ENCODE measurements at places on chromosomes 7 and 10.

DNA sequence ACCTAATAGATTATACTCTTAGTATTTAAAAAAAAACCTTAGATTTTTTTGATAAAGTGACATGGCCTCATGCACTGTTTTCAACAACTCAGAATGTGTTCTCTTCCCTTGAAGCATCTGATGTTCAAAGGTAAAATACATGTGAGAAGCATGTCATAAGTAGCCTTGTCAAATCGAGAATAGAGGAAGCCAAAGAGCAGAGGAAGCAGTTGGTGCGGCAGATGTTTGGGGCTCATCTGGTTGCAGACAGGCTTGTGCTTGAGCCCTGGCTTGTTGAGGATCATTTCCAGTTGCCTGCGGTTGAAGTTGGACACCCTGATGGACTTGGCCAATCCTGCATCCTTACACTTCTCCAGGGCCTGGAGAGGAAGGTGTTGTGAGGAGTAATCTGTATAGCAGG, 59.2 kb downstream of the AKR1E2 start:
- DNase-seq = no peak

GRCh38 chr10:17536221-17536620, 81.0 kb downstream of the HACD1 start:
- no peak for DNase-seq

DNA sequence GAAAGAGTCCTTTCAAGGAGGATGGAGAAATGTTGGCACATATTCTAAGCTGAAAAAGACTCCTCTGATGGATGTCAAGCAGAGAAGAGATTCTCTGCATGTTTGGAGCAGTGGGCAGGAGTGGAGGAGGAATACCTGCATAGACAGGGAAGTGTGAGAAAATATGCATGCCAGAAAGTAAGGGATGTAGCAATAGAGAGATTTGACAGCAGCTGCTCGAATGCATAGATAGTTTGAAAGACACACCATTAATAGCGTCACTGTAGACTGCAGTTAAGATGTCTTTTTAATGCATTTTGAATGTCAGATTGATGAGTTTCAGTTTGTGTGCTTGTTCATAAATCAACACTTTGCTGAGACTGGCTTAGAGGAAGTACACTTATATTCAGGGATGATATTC, 169.9 kb upstream of the POT1 start:
- no peak for DNase-seq

DNA sequence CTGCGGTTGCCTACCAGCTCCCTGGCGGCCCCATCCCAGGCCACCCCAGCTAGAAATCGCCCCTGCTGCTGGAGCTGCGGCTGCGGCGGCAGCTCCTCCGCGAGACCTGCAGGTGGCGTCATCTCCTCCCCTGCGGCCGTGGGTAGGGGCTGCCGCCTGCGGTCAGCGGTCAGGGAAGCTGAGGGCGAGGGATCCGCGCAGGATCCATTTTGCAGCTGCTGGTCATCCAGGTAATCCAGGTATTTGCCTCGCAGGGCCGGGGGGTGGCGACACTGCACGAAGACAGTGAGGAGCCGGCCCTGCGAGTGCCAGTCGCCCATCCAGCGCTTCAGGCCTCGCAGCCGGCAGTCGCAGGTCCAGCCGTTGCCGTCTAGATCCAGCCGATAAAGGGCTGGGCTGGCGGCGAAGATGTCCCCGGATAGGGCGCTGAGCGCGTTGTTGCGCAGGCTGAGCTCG, 1.5 kb downstream of the TRIL start:
- no peak for DNase-seq

DNA sequence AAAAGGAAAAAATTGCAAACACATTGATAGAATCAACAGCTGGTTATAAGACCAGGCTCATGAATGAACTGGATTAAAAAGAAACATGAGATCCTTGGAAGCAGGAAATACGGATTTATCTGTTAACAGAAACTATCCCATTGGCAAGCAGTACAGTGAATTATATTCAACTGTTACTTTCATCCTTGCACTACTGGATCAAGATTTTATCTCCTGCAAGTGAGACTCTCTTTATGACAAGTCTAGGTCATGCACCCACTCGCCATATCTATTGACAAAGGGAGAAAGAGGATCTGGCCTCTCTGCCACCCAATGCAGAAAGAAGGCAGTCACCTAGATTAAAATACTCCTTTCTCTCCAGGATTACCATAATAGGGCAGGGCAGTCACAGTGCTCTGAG, 41.4 kb downstream of the CSTF2T start:
- DNase-seq = no peak

DNA sequence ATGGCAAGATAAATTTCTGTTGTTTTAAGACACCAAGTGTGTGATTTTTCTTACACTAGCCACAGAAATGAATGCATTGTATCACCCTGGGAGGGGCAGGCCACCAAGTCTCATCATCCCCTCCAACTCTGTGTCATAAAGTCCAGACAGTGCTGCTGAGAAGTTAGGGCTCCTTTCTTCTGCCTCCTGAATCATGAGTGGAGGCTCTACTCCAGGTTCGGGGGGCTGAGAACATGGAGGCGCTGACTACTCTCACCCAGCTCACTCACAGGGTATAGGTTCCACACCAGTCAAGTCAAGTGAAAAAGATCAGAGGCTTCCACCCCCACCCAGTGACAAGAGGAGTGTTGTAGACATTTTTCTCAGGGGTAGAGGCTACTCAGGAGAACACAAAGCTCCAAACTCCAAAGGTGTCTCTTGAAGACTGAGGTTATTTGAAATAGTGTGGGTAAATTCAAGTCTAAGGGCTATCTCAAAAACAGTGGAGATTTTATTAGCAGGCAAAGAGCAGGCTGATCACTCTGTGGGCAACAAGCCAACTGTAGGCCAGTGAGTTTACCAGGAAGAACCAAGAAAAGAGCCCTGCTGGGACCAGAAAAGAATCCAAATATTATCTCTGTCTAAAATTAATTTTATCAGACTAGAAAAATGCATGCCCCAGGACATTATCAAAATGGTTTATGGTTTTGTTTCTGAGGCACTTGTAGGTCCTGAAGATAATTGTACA, 118.6 kb upstream of the RET start:
- no peak for DNase-seq

DNA sequence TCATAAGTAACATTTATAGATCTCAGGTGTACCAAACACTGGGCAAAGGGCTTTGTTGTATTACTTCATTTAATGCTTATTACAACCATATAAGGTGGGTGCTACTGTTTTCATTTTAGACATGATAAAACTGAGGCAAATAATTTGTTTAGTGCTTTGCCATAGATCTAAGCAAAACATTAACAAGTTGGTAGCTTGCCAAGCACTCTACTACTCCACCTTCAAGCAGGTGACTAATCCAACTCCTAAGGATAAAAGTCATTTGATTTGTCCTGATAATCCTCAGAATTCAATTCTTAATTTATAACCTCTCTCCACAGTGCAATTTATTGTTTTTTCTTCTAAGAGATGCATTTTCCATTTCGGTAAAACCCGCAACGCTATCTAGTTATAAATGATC, 646.4 kb downstream of the GRM8 start:
- no peak for DNase-seq

DNA sequence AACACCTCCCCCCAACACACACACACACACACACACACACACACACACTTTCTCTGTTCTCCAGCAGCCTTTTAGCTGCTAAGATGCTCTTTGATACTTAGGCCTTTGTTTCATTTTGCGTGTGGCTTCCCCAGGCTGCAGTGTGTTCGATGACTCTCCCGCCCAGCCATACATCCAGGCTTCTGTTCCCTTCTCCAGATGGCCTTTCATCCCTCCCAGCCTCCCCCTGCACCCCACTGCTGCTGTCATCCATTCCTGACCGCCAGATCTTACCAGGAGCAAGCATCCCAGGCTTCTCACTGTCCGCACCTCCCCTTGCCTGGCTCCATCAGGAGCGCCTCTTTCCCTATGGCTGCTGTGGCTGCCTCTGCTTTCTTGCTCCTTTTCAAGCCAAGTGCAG, 77.8 kb upstream of the PPIF start:
- DNase-seq = no peak

GRCh38 chr10:89207181-89207800, at the start of gene CH25H:
TSS of gene CH25H (minus strand) at chr10:89207317. CDS start at chr10:89207292, 25 bp downstream.
- peak; percentile 35 for DNase-seq

- no peak for DNase-seq
Observed at GRCh38 chr7:157056957-157057902, 46.8 kb upstream of the MNX1 start.

DNA sequence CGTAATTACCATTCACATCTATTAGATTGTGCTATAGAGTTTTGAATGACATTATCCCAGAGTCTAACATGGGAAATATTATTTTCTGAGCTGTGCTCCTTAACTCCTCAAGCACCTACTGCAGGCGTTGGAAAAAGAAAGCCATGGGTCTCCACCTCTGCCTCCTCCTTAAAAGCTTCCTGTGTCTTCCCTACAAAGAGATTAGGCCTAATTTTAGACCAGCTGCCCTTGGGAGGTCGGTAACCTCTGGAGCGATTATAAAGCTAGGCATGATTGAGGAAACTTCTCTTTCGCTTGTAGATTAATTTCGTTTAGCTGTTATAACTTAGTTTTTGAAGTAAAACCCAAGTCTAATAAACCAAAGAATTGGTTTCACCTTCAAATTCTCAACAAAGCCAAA, 75.2 kb downstream of the PLXDC2 start:
- DNase-seq = no peak

- peak; percentile 37 for DNase-seq
Observed at GRCh38 chr7:121994625-121995410, 121.9 kb downstream of the PTPRZ1 start.

DNA sequence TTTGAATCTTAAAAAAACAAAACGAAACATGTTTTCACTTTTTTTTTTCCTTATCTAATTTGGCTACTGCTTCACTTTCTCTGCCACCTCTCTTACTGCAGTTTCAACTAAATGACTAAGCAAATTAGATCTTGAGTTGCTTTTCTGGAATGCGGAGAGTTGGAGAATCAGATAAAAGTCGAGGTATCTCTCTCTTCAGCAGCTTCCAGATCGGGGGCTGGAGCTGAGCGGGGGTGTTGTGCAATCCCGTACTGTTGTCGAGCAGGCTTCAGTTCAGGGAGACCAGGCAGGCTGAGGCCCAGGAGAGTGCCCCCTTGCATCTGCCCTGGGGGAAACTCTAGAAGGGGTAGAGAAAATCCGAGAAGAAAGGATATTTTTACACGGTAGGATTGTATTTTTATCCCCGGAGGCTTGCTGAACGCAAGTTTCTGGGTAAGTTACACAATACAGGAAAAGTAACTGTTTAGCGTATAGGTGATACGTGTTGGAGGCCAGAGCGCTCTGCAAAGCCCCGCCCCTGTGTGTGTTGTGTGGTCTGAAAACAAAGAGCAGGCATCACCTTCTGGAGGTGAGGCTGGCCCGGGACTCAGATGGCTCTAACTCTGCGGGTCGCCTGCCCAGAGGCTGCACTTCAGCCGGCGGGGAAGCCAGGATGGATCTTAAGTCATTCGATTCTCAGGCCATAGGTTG, 116.6 kb downstream of the KLF6 start:
- DNase-seq = no peak

DNA sequence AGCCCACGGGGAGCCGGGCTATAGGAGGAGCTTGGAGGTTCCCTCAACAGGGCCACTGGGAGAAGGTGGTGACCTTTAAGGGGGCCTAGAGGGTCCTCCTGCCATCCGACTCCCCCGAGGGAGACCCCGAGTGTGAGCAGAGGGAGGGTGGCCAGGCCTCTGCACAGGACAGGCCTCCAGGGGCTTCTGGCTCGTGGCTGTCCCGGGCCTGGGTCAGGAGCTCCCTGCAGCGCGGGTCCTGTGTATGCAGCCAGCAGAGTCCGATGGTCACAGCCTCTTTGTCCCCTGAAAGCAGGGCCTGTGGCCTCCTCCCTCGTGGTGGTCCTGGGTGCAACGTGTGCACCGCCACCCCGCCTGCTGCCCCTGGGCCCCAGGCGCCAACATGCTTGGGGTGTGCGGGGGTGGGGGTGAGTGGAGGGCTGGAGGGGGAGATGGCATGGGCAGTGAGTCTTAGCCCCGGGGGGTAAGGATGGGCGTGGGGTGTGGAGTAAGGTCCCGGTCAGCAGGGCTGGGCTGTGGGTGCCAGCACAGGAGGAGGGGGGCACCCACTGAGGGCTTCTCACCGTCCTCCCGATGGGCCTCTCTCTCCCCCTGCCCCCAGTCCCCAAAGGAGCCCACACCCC, 27.1 kb downstream of the UNCX start:
- no peak for DNase-seq

GRCh38 chr10:131694168-131694780, 206.5 kb upstream of the PPP2R2D start:
- no peak for DNase-seq

DNA sequence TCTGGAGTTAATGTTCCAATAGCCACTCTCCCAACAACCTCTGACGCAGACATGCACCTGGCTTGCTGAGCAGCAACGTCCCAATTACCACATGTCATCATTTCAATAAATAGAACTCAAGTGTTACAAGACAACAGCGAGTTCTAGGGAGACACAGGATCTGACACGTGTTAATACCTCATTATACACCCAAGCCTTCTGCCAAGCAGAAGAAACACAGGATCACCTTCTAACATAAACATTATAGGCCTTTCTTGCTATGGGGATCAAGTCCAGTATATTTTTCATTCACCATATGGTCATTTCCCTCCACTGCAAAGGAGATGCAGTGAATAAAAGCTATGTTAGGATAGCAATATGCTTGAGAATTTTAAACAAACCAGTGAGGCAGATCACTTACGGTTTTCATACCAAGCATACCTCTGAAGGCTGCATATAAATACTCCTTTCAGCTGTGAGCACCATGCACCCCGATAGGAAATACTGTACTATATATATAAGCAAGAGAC, 74.2 kb downstream of the JAZF1 start:
- DNase-seq = no peak

Data from HS-5 (cell line).